ENCODE measurements at places on chromosomes 6 and 20.

DNA sequence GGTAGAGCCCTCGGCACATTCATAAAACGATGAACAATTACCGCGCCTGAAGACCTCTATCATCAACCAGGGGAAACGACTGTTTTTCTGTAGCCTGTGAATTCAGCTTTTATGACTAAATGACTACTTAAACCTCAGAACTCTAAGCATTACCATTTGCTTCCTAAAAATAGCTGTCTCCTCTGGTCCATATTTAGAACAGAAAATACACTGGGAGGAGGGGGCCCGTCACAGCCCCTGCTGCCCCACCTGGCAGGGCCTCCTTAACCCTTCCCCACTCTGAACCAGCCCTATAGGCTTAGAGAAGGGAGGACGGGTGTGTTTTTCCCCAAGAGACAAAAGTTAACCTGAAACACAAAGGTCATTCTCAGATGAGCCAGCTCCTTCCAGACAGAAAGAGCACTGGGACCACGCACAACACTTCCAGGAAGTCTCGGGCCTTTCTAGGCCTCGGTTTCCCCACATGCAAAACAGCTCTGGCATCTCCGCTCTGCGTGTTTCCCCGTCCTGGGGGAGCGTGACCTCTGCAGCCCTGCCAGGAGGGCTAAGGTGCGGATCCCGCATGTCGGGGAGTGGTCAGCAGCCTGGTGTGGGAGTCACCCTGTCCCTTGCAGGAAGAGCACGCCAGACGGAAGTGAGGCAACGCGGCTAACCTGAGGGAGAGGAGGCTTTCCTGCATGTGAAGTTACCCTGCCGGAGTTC, 193.9 kb downstream of the DLL1 start:
- DNase-seq: no peak

GRCh38 chr6:87925373-87926060, 122.1 kb upstream of the SPACA1 start:
- DNase-seq: no peak

DNA sequence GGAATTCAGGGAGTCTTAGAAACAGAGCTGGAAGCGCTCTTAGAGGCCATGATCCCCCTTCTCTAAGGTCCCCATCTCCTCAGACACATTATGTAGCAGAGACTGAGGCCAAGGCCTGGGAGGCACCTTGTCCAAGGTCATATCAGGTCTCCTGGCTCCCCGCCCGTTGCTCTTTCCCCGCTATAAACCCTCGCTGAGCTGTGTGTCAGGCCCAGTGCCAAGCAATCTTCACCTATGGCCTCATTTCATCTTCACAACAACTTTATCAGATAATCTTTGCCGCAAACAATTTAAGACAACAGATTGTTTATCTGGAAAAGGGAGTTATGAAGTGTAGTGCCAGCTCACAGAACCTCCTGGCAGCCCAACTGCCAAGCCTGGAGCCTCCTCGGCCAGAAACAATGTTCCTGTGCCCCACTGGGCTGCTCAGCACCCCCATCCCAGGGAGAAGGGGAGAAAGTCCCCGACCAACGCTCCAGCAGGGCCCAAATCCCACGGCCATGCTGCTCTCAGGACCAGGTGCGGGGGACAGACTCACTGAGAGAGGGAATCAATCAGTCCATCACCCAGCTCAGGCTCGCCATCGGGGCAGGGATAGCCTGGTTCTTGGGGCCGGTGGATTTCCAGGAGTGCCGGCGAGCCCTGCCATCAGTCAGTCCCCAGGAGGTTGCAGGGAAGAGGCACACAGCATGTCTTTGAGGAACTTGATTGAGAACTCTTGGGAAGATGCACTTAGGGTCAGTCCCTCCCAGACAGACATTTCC, 16.9 kb upstream of the FANCE start:
- DNase-seq: no peak

DNA sequence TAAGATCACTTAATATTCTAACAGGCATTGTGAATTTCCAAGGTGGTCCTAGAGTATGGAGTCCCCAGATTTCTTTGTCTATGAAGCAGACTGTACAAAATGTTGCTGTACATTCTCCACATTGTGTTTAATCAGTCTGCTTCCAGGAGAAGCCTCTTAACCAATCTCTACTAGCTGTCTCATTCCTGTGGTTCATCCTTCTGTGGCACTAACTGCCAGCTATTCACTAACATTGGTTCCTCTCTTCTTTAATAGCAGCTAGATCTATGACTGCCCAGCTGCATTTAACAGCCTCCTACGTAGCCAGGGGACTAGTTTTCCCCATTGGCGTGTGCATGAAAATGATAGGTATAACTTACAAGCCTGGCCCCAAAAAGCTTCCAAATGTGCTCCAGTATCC, 395.4 kb downstream of the SAMD5 start:
- no peak for DNase-seq

DNA sequence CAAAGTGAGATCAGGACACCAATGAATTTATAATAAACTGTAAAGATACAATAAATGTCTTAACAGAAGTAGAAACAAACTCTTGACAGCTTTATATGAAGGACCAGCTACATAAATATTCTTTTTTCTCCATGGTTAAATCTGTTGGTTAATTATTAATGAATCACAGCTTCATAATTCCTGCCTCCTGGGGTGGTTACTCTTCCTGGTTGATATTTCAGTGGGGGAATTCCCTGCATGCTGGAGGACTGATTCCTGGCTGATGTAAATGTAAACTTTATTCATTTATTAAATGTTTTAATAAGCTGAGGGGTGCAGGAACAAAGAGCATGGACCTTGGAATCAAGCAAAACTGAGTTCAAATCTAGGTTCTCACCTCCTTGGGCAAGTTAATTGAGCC, 16.2 kb upstream of the RCAN2 start:
- DNase-seq: no peak

GRCh38 chr20:55919319-55919718, 86.0 kb downstream of the CBLN4 start:
- no peak for DNase-seq

DNA sequence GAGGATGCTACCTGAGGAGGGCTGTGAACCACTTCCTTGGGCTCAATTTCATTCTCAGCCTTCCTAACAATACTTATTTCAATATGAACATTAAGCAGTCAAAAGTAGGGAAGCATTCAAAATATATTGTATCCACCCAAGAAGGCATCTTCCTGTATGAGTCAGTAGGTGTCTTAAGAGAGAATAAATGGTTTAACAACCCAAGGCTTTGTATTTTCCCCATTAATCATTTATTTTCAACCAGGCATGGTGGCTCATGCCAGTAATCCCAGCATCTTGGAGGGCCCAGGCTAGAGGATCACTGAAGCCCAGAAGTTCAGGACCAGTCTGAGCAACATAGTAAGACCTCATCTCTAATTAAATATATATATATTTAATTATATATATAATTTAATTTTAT, 74.5 kb upstream of the MARCKS start:
- DNase-seq: peak; percentile 9

DNA sequence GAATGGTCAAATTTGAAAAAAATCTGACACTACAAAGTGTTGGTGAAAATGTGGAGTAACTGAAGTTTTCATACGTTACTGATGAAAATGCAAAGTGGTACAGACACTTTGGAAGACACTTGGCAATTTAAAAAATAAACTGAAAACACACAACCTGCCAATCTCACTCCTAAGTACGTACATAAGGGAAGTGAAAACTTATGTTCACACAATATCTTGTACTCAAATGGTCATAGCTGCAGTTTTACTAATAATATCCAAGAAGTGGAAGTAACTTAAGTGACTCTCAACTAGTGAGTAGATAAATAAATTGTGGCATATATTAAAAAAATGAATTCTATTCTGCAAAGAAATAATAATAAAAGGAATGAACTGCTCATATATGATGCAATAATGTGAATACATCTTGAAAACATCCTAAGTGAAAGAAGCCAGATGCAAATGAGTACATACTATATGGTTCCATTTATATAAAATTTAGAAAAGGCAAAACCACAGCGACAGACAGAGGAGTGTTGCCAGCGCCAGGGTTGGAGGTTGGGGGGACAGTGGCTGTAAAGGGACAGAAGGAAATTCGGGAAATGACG, 198.2 kb downstream of the ERMARD start:
- DNase-seq: no peak

DNA sequence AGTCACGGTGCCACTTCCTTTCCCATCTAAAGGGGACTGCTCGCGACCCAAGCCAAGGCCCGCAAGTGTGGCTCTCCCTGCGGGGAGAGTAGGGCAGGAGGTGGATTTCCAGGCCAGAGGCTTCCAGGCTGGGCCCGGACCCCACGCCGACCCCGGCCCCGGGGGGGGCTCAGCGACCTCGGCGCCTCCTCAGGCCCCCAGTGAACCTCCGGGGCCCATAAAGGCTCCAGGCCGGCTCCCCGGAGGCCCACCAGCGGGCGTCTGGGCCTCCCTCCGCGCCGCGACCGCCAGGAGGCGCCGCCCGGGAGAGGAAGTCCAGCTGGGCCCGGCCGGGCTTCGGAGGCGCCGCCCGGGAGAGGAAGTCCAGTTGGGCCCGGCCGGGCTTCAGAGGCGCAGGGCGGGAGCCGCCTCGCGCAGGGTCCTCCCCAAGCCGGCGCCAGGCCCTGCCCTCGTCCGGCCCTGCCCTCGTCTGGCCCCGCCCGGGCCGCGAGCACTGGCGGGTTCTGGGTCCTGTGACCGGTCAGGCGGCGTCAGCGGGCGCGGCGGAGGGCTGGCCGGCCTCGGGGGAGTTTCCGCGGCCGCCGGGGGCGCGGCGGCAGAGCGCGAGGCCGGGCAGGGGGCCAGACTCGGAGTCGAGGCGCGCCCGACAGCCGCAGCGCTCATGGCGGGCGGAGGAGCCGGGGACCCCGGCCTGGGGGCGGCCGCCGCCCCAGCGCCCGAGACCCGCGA, at the start of gene RAB32:
RAB32 (plus strand) TSS at position 623 of the 729 bp plus-strand sequence; CDS start at position 662, 39 bp downstream.
- peak; percentile 90 for DNase-seq

- no peak for DNase-seq
Measured at GRCh38 chr6:127345521-127345920, 2.1 kb upstream of the ECHDC1 start.

DNA sequence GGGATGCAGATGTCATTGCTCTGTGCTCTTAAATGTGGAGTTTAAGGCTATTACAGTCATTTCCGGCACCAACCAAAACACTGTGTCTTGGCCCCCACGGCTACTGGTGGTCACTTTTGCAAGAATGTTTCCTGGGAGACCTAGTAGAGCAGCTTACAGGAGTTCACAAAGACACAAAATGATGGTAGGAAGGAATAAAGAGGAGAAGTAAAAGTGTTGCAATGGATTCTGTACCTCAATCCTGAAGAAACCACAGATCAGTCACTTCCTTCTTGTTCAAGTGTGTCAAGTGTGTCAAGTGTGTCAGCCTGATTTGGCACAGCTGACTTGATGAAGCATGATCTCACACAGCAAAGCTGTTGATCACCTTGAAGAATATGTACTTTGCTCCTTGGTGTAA, 344.0 kb downstream of the PLCB1 start:
- DNase-seq: no peak

GRCh38 chr20:59633656-59634251, 29.4 kb downstream of the PHACTR3 start:
- DNase-seq: no peak

- DNase-seq: no peak
Measured at GRCh38 chr6:53313784-53314400, 34.9 kb downstream of the ELOVL5 start.

- no peak for DNase-seq
Measured at GRCh38 chr20:39699166-39699725, 737.1 kb downstream of the DHX35 start.

DNA sequence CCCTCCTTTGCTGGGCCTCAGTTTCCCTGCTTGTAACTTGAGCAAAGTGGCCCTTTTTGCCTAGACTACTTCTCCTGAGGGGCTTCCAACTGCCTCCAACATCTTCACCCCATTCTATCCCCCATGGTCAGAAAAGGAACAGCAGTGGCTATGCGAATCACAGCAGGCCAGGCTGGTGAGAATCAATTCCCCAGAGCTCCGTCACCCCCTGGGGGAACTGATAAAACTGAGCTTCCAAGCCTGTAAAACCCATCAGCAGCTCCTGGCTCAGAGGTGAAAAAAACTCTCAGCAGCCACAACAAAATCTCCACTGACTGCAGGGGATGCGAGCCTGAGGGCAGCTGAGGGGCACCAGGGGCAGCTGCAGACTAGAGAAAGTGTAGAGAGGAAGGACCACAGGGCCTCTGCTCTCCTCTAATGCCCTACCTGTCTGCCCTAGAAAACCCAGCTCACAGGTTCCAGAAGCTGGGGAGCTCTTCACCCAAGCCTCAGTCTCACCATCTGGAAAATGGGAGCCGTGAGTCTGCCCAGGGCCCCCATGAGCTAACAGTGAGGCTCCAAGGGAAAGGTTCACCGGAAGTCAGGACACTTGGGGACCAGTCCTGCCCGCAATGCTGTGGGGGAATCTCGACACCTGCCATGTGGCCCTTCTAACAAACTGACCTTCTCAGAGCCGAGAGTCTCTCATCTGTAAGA, 120.6 kb downstream of the GRM4 start:
- DNase-seq: no peak

DNA sequence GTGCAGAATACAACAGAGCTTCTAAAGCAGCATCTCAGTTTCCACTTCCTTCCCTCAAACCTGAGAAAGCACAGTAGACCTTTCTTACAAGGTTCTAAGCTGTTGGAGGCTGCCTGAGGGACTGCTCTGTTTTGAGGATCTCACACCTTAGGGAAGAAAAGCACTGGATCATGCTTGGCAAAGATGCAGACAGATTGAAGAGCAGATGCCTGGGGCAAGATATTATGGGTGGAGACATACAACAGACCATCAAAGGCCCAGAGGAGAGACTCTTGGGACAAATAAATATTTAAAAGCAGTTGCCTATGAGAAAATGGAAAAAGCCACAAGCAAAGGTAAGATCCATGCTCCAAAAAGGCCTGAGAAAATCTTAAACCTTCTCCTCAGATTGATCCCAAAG, 6.2 kb downstream of the ZNF337 start:
- no peak for DNase-seq

GRCh38 chr6:168782187-168782751, 341.3 kb downstream of the SMOC2 start:
- no peak for DNase-seq

GRCh38 chr6:52081237-52081636, 6.2 kb downstream of the PKHD1 start:
- DNase-seq: no peak

DNA sequence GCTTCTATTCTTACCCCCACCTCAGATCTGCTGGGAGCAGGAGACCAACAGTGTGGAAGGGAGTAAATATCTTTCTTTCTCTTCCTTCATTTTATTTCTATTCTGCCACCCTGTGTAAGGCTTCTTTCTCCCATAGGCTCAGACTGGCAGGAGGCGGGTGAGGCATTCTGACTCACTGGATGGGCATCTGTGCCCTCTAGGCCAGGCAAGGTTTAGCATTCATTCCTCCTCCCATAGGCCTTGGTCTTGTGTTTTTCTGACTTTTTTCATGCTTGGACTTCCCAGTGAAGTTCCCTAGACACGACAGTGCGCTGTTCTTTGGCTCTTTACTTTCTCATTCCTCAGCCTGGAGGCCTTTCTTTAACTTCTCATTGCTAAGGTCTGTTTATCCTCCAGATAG, 235.2 kb downstream of the SYNE1 start:
- peak; percentile 83 for DNase-seq

DNA sequence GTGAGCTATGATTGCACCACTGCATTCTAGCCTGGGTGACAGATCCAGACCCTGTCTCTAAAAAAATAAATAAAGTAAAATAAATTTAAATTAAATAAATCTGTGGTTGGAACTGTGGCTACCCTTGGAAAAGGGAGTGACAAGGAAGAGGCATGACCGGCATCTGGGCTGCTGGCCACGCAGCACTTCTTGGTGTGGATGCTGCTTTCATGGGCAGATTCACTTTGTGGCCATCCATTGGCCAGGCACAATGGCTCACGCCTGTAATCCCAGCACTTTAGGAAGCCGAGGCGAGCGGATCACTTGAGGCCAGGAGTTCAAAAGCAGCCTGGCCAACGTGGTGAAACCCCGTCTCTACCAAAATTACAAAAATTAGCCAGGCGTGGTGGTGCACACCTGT, 16.1 kb downstream of the EBF4 start:
- DNase-seq: no peak

- DNase-seq: peak; percentile 78
Measured at GRCh38 chr20:34022151-34022838, 28.6 kb downstream of the RALY start.
